Activated CD8-positive, alpha-beta memory T cell treated with anti-CD3 and anti-CD28 coated beads for 4 hours (primary cell): ENCODE measurements at places on chromosomes 11 and 22.

GRCh38 chr11:125348141-125348651, 147.9 kb downstream of the FEZ1 start:
- DNase-seq, result no peak

- no peak for DNase-seq
These were observed 140.7 kb downstream of the LUZP2 start for GRCh38 chr11:24637520-24637919.

- DNase-seq, result no peak
These were observed 16.7 kb downstream of the GDPD4 start for GRCh38 chr11:77284476-77285468.

DNA sequence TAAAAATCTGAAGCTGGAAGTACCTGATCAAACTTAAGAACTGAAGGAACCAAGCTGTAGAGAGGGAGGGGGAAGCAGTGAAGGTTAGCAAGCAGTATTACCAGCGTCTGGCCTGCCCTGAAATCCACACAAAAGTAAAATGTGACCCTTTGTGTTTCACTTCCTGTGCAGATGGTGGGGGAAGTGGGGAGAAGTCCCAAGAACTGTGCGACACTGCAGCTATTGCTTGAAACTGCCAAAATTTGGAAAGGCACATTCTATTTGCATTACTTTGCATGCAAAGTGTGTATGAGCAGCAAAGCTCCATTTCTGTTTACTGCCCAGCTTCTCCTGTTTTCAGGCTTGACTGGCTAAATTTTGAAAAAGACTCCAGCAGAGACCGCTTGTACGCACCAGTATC, 72.1 kb upstream of the BMAL1 start:
- DNase-seq, result no peak

DNA sequence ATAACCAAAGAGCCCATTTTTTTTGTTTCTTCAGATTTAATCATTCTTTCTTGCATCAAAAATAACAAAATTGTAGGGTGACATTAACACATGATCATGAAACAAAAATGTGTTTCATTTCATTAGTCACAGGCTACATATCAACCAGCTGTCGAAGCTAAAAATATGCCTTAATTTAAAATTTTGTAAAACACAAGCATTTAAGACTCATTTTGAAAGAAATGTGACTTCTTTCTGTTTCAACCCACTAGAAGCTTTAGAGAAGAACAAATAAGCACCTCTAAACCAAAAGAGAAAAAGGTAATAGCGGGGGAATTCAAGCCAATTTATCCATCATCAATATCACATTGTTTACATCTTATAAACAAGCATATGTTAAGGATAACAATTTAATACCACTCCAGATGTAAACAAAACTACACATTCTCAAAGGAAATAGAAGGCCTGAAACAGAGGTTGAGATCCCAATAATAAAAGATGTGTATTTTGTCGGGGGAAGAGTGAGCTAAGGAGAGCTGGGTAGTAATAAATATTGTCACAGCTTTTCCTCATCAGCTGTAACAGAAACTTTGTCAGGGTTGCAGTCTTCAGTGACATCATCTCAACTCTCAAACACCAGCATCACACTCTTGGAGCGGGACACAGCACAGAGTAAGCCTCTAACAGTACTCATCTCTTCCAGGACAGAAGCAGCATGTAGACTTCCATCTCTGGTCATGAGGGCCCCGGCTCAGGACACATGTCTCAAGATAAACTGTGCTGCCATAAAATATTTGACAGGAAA, 42.0 kb downstream of the ALG9 start:
- DNase-seq, result no peak

DNA sequence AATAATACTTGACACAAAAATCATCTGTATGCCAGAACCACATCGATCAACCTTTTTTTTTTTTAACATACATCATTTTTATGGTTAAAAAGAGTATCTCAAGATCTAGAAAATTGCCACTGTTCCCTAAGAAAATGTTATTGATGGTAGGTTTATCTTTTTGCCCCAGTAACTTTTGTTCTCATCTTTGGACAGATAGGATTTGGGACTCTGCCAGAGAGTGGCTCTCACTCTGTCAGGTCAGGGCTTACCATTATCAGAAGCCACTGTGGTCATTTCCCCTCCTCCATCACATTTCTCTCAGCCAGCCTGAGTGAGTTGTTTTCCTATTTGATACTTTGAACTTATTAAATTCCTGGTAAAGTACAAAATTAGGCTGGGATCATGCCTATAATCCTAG, 47.9 kb upstream of the YWHAH start:
- no peak for DNase-seq

GRCh38 chr11:128302425-128303186, 284.8 kb downstream of the ETS1 start:
- peak; percentile 64 for DNase-seq

- no peak for DNase-seq
These were observed 33.5 kb upstream of the EMID1 start for GRCh38 chr22:29172216-29172615.

DNA sequence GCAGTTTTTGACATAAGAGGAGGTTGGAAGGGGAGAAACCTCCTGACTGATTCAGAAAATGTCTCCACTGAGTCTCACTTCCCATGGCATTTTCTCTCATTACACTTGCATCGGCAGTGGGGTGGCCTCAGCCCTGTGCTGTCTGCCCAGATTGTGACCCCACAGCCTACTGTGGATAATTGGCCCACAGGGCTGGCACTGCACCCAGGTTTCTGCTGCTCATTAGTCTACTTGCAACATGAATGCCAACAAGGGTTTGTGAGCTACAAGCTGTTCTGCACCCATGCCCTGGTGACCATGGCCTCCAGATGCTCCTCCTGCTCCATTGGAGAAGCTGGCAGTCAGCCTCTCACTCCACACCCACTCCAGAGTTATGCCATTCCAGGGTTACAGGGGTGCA, 296.0 kb downstream of the CTTN start:
- no peak for DNase-seq

GRCh38 chr22:33519071-33519973, 401.0 kb downstream of the LARGE1 start:
- DNase-seq, result no peak

DNA sequence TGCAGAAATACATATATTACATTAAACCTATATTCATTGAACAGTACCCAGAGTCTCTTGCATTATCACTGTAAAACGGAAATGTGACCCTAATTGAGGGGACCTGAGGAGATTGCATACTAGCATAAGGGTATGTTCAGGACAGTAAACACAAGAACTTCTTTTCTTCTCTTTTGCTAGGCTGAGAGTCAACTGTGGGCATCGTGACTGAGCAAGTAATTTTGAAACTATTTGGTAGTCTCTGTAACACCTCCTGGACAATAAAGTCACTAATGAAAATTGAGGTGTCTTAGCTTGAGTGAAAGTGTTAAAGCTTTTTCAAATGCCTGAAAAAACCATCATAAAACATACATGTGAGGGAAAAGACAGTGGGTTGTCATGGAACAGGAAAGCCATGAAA, 90.9 kb downstream of the PDHX start:
- DNase-seq, result no peak

DNA sequence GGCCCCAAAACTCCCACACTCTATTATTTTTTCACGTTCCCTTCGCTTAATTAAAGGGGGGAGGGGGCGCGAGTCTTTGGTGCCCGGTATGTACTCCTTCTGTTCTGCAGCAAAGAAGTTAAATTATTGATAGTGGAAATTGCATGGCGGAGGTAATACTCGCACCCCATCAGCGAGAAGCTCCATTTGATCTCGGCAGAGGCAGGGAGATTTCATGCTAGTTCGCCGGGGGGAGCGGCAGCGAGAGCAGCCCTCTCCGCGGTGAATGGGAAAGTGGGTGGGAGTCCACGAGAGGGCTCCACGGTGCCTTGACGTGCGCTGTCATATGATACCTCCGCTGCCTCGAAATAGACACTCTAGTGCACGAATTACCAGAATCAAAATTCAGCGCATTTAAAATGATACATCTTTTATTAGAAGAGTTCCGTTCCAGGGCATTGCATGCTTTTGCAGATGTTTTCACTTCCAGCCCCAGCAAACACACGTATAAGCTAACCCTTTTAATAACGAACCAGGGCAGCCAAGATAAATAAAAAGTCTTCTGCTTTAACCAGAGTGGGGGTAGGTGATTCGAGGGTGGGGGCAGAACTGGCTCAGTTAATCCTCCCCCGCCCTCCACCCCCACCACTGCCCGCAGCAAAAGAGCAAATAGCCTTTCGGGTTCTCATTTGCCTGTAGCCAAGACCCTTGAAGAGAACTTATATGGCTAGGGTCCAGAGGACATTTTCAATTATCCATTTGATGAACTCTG, 1.3 kb upstream of the BDNF start:
- no peak for DNase-seq
